Jurkat, Clone E6-1 (cell line): ENCODE measurements at places on chromosomes 12 and 14.
A peak's percentile ranks its signal among the peaks of the same experiment; 100 is the strongest.

DNA sequence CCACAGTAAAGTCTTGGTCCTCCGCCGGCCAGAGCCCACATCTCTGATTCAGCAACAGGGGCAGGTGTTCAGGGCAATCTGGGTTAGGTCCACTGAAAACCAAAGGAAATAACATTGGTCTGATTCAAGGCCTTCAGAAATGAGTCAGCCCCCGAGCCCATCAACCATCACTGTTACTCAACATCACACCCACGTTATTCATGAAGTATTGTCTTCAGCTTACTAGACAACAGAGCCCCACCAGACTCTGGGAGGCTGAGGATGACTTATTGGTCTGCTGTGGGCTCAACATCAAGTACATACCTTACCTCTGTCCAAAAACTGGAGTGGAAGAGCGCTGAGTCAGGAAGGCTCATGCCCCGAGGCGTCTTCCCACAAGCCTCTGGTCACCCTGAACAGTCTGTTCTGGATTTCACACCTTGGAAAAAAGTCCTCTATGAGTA lies 97.5 kb downstream of the ZFP36L1 start:
- no peak for DNase-seq

DNA sequence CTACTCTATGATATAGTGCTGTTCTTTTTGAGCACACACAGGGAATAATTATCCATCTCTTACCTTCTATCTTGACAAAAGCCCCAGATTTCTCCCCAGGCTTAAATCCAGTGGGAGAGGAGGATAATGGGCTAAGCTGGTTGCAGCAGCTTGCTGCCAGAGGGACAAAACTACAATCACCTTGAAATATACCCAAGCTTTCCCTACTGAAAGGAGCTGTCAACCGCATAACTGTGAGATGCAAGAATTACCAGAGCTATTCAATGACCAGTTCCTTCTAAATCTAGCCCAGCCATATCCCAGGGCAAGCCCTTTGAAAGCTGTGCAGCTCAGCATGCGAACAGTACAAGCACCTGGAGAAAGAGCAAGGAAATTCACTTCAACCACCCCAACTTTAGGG lies 943 bp upstream of the MGAT4C start:
- no peak for DNase-seq

DNA sequence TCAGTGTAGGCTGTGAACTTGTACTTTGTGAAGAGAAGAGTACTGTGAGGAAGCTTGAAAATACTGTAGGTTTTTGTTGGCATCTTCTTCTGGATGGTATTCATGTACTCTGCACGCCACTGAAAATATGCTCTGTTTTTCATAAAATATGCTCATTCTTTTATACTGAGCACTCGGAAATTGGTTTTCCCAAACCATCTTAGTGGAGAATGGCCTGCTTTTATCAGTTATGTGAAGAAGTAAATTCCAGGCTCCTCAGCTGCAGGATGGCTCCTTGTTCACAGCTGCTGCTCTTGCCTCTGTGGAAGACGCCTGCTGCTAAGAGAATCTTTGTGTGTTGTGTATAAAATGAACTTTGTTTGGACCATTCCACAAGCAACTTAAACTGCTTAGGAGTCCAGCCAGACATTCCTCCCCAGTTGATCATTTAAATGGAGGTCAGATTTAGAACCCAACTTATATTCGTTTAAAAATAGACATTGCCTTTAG lies 443.5 kb upstream of the RGS6 start:
- DNase-seq: no peak

DNA sequence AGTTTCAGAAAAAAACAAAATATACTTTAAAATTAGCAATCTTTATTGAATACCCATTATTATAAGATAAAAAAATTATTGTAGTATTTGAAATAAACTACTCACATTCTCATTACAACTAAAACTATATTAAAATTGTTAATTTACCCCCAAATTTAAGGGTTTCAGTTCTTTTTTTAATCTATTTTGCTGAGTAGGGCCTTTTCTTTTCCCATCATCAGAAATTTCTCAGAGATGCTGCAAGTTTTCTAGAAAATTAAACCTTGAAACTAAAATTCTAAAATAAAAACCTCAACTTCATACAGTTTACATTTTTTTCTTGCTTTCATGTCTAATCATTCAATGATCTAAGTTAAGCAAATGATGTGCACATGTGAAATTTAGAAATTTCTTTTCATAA lies 10.1 kb downstream of the ARMH4 start:
- no peak for DNase-seq

GRCh38 chr12:67795236-67795635 lies 146.7 kb downstream of the DYRK2 start:
- no peak for DNase-seq

GRCh38 chr14:102525929-102526497 lies 16.4 kb upstream of the ANKRD9 start:
- DNase-seq: no peak

GRCh38 chr12:33472299-33472698 lies 32.7 kb upstream of the SYT10 start:
- DNase-seq: no peak

DNA sequence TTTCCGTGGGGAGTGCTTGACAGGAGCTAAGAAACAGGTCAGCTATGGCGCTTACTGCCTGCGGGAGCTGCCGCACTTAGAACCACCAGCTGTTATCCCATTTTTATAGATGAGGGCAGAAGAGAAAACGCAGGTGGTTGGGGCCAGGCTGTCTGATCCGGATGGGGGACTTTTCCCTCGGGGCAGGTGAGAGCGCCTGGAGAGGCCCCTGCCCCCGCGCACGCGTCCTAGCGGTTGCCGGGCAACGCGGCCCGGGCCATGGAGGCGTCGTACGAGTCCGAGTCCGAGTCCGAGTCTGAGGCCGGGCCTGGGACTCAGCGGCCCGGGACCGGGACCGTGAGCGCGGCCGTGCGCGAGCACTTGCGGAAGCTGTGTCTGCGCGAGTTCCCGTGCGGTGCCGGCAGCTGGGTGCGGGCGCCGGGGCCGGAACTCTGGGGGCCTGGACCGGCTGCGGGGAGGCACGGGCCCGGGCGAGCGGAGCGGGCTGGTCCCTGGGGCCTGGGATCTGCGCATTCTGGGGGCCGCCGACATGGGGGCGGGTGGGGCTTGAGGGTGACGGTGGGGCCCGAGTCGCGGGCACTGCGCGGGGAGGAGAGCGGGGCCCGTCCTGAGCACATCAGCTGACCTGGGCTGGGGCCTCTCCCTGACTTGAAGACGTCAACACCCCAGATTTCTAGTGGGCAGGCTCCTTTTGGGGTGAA lies at the start of gene LRRC43:
LRRC43 (plus strand) TSS at position 237 of the 701 bp plus-strand sequence; CDS start at position 259, 22 bp downstream.
- DNase-seq: no peak

GRCh38 chr12:115830633-115831032 lies 446.9 kb downstream of the MED13L start:
- DNase-seq: no peak

GRCh38 chr12:38811814-38812356 lies 93.5 kb downstream of the CPNE8 start:
- no peak for DNase-seq

GRCh38 chr12:121799842-121800693 lies 3.7 kb upstream of the SETD1B start:
- DNase-seq: no peak

GRCh38 chr14:97602438-97603117 lies 805.4 kb downstream of the VRK1 start:
- peak; percentile 73 for DNase-seq

DNA sequence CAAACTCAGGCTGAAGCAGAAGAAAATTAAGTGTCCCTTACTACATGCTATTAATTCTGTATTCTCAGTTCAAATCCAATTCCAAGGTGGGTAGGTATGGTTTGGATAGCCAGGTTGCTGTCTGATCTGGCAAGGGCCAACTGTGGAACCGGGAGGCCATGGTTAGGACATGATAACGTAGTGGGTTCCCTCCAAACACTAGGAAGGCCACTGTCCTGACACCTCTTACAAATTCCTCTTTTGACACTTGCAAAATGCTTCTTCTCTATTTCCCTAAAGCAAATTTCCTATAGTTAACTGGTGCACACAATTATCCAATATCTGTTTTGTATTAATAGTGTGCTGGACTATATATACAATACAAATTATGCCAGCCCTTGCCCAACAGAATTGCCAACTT lies 70.8 kb downstream of the RNF34 start:
- no peak for DNase-seq

DNA sequence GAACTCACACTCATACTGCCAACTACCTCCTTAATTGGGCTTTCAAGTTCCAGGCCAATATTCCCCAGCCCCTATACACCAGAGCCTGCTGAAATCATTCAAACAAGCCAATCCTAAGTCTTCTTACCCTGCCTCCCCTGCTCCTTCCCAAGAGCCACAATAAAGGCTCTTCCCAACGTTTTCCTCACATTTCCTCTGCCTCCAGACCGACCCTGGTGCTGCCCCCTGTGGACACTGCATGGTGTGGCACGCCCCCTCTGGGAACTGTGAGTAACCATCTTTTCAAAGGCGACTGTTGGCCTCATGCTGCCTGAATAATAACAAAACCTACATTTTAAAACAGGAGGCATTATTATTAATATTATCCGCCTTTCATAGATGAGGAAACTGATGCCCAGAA lies 111.6 kb upstream of the NOS1 start:
- DNase-seq: no peak

GRCh38 chr12:33581613-33582122 lies 142.0 kb upstream of the SYT10 start:
- DNase-seq: no peak

- DNase-seq: no peak
These were observed 28.6 kb downstream of the FLVCR2 start for GRCh38 chr14:75607044-75607443.

- no peak for DNase-seq
These were observed 324 bp downstream of the CALCOCO1 start for GRCh38 chr12:53726946-53727309.

- DNase-seq: no peak
These were observed 1.1 kb upstream of the KRT77 start for GRCh38 chr12:52704464-52704863.
